ENCODE measurements at places on chromosomes 5 and 9.

DNA sequence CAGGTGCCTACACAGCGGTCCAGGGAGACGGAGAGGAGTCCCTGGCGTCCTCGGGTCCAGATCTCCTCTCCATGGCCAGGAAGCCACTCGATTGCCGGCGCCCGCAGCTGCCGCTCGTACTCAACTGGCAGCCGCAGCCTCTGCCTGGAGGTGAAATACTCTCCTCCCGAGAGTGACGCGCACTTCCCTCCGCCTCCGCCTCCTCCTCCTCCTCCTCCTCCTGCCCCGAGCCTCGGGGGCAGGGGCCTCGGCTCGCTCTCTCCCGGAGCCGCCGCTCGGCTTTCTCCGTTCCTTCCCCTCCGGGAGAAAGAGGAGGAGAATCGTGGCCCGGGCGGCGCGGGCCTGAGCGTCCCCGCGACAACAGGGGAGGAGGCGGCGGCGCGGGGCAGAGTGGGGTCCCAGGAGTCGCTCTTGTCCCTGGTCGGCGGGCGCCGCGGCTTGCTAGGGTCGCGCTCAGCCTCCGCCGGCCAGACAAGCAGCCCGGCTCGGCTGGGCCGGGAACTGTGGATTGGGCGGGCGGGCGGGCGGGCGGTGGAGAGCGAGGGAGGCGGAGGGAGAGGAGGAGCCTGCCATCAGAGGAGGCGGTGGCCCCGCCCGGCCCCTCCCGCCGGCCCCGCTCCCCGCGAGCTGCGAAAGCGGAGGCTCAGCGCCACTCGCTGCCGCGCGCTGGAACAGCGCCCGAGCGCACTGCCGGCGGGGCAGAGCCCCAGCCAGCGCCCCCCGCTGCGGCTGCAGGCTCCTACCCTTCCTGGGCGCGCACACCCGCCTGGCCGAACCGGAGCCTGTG is at the start of gene CEMIP2:
Gene CEMIP2, minus strand, starts transcription at position 126 of the 787 bp plus-strand sequence. CDS start 18,140 bp downstream, outside the sequence.
- peak; percentile 41 for DNase-seq

- DNase-seq: no peak
These were observed 1877.3 kb upstream of the ACO1 start for GRCh38 chr9:30507166-30507565.

- no peak for DNase-seq
These were observed 76.9 kb upstream of the NEURL1B start for GRCh38 chr5:172564188-172564587.

- DNase-seq: peak; percentile 80
These were observed 675 bp upstream of the SPAAR start for GRCh38 chr9:35908504-35909125.

- no peak for DNase-seq
These were observed 94.0 kb downstream of the CACNA1B start for GRCh38 chr9:137971477-137972138.

- no peak for DNase-seq
These were observed 18.3 kb upstream of the MUSK start for GRCh38 chr9:110650261-110650660.

DNA sequence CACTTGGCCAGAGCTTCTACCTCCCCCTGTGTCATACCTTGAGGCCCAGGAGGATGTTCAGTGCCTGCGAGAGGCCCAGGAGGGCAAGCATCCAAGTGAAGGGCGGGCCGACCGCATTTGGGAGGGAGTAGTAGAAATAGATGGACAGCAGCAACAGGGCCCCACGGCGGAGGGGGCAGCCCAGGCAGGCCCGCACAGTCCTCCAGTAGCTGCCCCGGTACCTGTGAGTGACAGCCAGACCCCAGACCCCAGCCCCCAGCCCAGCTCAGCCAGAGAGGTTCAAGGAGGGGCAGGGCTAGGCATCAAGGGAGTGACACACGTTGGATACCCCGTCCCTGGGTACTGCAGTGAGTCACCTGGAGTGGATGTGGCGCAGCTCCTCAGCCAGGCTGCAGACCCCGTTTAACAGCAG is 1.4 kb downstream of the STING1 start:
- DNase-seq: no peak

DNA sequence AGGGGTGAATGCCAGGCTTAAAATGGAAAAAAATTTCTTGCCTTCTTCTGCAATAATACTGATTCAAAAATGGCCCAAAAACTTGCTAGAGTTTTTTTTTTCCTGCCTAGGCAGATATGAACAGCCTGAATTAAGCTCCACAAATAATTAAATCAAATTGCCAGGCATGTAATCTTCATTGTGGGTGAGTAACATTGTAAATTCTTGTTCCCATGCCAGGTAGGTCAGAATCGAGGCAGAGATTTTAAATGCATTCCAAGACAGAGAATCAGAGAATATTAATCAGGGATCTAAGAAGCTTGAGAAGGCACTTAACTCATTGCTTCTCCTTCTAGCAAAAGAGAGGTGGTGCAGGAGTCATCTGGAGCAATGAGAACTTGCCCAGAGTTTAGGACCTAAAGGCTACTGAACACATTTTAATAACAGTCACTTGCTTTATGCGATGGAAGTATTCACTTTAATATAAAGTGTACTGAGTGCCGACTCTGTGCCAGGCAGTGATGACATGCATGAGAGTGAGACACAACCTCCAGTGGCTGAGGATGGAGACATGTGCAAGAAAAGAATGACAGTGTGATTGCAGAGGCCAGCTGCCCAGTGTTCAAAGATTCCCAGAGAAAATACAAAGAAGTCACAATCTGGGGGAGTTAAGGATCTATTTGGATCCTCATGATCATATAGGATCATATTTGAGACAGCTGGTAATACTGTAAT is 102.3 kb downstream of the APBA1 start:
- DNase-seq: no peak

DNA sequence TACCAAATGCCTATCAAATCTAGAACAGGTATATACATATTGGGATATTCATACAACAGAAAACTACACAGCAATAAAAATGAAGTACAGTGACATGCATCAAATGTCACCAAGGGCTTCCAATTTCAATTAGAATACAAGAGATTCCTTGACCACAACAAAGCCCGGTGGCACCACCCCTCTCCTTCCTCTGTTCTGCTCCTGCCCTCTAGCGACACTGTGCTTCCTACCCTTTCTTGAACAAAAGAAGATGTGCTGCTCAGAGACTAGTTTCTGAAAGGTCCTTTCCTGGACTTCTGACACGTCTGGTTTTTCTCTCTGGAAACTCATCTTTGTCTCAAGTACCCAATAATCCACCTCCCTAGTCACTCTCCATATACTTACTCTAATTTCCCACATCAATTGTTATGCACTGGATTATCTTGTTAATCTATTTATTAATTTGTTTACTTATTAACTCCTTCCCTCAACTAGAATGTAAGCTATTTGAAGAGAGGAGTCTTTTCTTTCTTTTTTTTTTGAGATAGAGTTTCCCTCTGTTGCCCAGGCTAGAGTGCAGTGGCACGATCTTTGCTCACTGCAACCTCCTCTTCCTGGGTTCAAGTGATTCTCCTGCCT is 70.4 kb upstream of the CTSV start:
- no peak for DNase-seq

- peak; percentile 23 for DNase-seq
These were observed 129.0 kb upstream of the ALDH1B1 start for GRCh38 chr9:38263532-38263931.

DNA sequence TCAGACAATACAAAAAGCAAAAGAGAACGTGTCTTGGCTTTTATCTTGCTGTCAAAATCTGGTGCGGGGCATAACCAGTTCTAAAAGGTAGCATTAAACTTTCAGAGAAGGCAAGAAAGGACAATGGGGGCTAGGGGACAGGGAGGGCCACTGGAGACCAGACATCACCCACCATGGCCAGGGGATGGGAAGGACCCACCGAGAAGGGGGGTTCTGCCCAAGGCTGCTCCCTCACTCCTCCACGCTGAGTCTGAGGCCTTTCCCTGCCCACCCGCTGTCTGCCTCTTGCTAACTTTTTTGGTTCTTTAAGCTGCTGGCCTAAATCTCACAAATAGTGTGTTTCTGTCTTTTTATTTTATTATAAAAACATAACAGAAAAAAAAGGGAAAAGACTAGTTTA is 33.6 kb downstream of the ATPSCKMT start:
- no peak for DNase-seq

DNA sequence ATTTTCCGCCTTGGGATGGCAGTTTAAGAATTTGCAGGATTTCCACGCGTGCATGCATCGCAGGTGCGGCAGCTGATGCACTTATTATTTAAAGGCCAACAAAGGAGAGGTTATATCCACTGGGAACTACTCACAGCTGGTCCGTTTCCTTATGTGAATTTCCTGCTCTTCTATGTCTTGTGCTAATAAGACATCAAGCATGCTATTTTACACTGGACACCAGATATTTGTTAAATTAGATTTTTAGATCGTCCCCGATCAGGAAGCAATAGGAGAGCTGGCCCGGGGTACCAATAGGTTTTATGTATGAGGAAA is 476 bp upstream of the DTWD2 start:
- no peak for DNase-seq

GRCh38 chr9:35227284-35227683 is 65.5 kb downstream of the UNC13B start:
- DNase-seq: no peak

DNA sequence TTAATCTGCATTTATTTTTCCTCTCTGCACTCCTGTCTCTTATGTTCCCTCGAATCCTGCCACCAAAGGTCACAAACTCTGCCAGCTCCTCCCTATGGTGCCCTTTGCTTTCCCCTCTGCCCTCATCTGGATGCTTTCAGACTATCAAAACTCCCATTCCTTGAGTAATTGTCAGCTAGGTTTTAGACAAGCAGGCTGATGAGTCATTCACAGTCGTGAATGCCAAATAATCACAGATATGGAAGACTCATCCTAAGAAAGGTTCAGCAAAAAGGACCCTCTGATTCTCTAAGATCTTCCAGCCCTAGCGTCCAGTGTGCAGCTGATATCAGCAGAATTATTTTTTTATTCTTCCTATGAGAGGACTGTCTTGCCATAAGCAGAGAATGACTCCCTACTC is 104.5 kb upstream of the NUDT12 start:
- DNase-seq: peak; percentile 4

- no peak for DNase-seq
These were observed 139.6 kb upstream of the RORB start for GRCh38 chr9:74357577-74357976.

DNA sequence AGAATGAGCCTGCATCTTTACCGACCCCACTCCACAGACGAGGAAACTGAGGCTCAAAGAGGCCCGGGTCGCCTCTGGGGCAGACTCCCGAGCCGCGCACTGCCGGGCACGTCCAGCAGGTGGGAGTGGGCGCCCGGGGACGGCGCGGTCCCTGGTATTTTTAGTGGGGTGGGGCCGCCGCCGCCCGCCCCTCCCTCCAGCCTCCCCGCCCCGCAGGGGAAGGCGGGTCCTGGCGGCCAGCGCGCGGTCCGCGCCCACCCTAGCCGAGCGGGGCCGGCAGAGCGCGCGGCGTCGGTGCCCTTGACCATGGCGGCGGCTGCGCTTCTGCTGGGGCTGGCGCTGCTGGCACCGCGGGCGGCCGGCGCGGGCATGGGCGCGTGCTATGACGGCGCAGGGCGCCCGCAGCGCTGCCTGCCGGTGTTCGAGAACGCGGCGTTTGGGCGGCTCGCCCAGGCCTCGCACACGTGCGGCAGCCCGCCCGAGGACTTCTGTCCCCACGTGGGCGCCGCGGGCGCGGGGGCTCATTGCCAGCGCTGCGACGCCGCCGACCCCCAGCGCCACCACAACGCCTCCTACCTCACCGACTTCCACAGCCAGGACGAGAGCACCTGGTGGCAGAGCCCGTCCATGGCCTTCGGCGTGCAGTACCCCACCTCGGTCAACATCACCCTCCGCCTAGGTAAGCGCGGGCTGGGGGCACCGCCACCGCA is at the start of gene LAMC3:
Gene LAMC3, plus strand, starts transcription at position 266 of the 710 bp plus-strand sequence. Its CDS starts 41 bp downstream, at position 307.
- DNase-seq: peak; percentile 19

DNA sequence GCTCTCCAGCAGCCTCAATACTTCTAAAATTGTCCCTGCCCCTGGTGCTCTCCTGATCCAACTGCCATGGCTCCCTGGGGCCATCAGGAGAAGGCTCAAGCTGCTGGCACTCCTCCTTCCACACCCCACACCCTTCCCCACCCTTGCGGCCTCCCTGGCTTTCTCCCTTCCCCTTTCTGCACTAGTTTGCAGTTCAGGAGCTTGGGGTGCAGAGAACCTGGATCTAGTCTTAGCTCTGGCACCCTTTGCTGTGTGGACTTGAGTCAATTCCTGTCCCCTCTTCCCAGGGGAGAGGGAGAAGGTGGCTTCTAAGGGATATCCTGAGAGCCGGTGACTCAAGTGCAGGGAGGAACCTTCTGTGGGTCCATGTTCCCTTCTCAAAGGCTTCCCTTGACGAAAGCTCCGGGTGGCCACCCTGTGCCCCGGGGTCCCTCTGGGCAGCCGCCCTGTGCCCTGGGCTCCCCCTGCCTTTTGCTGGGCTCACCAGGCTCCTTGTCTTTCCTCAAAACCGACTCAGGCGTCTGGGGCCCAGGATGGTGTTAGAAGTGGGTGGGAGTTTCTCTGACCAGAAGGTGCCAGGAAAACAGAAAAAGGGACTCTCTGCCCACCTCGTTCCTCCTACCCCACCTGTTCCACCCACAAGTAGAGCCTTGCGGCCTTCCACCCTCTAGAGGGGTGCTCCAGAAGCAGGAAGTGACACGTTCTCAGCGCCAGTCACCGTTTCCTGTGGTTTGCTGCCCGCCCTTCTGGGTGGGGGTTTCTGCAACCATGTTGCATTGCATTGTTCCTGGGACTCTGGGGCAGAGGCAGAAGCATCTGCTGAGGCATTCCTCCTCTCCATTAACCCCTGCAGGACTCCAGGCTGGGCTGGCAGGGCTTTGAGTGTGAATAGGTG is 15.0 kb downstream of the GLIPR2 start:
- DNase-seq: no peak

DNA sequence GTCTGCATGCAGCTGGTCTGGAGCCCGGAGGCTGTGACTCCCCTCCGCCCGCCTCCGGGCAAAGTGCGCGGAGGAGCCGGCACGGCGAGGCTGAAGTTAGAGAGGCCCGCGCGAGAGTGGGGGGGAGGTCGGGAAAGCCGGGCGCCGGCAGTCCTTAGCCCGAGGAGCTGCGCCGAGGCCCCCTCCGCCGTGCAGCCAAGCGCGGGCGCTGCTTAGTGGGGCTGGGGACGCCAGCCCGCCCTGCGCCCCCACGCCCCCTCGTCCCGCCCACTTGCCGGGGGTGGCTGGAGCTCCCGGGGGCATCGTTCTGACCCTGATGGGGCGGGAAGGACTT is 403 bp downstream of the NINJ1 start:
- no peak for DNase-seq
